ENCODE measurements at places on chromosomes 12 and 14.

- DNase-seq = no peak
Measured at GRCh38 chr12:91561958-91562325, 379.3 kb upstream of the DCN start.

DNA sequence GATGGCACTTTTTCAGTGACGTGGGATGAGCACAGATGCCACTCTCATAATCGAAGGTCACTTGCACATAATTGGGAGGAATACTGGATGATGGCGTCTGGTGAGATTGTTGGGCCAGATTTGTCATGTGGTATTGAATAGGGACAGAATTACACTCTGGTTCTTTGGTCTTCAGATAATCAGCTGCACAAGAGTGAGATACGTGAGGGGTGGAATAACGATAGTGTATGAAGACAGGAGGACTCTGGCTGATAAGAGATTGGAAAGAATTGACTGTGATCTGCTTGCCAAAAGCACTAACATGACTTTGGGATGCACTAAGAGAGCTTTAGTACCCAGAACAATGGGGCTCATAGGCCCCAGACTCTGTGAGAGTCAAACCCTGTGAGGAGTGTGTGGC lies 7.0 kb upstream of the RABGGTA start:
- no peak for DNase-seq

DNA sequence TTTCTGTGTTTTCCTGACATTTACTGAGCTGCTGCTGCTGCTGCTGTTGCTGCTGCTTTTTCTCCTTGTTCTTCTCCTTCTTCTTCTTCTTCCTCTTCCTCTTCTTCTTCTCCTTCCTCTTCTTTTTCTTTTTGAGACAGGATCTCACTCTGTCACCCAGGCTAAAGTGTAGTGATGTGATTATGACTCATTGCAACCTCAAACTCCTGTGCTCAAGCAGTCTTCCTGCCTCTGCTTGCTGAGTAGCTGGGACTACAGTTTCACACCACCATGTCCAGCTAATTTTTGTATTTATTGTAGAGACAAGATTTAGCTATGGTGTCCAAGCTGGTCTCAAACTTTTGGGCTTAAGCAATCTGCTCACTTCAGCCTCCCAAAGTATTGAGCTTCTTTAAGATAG lies 95.8 kb downstream of the TMTC3 start:
- DNase-seq = no peak

GRCh38 chr12:53298164-53298563 lies 1.3 kb upstream of the MYG1 start:
- no peak for DNase-seq

DNA sequence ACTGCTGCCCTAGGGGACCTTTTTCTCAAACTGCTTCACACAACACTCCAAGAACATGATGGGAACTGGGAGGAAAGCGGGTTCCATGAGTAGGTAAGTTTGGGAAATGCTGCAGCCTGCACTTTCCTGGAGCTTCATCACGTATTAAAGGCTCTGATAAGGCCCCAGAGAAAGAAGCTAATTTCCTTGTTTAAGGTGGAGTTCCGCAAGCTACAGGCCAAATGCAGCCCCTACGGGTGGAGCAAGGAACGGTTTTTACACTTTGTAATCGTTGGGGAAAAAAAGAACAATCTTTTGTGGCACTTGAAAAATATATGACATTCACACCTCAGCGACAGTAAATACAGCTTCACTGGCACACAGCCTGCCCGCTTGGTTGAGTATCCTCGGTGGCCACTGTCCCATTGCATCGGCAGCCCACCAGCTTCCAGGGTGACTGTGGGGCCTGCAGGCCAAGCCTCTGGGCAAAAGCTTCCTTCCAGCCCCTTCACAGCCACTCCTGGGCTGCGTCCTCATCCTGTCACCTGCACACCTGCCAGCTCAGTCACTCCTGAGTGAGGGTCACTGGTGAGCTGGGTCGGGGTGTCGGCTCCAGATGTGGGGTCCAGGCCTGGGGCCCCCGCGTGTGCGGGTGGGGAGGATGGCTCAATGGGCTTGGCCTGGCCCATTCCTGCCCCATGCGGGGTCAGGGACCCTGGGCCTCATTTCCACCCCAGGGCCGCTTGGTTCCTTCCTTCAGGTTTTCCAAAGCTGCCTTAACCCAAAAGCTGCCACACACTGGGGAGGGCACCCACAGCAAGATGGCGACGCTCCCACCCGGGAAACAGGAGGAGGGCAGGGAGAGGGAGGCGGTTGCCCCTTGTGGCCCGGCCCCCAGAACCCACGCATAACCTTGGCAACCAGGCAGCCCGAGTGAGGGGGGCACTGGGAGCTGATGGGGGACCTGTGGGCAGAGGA lies 2.4 kb downstream of the AMN start:
- no peak for DNase-seq

GRCh38 chr12:18696971-18697602 lies 40.7 kb downstream of the PLCZ1 start:
- DNase-seq = no peak

GRCh38 chr14:29893989-29894388 lies 33.7 kb downstream of the PRKD1 start:
- no peak for DNase-seq

- no peak for DNase-seq
Measured at GRCh38 chr12:5254703-5255102, 177.2 kb upstream of the NTF3 start.

DNA sequence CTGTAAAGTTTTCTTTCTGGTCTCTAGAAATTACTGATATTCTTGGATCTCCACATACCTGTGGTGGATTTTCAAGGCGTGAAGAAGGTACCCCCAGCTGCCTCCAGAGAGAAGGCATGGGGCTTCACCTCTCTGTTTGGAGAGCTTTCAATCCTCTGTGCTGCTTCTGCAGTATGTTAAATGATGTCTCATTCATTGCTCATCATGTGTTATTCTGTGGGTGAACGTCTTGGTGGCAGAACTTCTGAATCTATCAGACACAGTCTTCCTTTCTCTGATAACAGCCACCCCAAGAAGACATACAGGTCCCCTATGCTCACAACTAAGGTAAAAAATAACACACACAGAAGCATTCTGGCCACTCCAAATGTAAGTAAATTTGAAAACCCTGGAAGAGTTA lies 221.3 kb upstream of the TMEM260 start:
- no peak for DNase-seq

DNA sequence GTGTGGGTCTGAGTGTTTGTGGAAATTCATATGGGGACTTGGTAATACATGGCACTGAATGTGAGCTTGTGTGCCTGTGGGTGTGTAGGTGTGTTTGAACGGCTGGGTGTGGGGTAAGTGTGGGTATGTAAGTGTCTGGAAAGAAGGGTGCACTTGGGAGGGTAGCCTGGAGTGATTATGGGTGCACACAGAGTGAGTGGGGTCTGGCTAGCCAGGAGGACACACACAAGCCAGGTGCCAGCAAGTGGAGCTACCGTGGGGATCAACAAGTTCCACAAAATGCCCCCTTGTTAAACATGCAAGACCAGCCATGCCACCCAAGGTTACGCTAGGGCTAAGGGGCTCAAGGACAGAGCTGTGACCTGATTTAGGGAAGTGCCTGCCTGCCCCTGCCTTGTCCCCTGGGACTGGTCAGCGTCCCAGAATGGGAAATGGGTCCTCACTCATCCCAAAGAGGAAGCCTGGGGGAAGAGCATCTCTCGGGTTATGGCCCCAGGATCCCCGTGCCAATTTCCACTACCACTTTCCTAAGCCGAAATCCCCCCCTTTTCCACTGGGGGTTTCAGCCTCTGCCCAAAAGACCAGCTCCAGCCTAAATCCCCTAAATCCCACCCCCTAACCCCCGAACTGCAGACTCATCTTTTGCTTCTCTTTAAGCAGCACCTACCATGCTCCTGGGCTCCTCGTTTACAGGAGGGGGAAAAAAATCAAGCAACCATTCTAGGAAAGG lies 118.6 kb downstream of the DICER1 start:
- DNase-seq = no peak

DNA sequence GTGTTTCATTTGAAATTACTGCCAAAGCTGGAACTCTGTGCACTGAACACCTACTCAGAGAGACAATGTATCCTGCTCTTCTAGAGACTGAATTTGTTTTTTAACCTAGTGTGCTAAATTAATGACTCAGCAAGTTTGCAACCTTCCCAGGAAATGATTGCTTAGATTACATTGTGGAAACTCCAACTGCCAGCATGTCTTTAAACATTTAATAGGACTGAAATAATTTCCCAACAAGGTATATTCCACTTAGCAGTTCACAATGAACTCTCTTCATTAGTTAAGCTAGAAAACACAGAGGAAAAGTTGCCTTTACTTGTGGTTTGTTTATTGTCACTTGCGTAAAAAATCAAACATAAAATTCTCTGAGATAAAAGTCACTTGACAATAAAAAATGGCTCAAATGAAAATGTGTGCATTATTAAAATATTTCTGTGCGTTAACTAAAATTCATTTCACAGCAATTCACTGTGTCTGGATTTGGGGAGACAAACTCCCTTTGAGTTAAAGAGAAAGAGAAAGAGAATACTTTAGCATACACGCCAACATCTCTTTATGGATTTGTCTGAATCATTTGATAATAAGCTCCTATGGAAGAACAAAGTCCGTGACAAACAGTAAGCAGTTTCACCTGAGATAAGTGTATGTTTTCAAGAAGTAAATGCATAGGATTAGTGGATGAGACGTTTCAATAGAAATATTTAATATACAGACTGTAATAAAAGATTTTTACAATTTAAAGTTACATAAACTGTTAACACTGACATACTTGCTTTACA lies 284.0 kb downstream of the PRKD1 start:
- DNase-seq = no peak

DNA sequence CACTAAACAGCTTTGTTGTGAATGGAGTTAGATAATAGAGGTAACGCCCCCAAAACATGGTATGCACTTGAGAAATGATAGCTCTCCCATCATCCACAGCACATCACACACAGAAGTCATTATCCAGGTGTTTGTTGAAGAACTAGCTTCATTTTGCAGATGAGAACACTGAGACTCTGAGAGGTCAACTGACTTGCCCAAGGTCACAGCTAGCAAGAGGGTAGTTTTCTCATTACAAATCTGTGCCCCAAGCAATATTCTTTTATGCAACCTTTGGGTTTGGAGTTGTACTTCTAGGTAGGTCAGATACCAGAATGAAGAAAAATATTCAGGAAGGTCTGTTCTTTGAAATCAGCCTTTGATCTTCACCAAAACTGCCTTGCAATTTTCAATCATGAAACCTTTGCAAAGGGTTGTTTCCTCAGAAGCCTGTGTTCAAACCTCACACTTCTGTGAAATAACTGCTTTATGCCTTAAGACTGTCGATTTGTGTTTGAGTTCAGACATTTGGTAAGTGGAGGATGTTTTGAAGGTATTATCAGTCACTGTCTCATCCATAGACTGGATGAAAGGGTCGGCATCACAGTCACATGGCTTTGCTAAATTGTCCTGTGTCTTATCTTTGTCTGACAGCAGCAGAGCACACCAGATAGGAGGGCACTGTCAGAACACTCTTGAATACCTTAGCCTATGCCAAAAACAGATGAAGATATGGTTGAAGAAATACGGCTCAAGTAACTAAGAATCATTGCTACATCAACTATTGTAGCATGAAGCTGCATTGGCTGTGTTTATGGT lies 233.2 kb upstream of the BTG1 start:
- no peak for DNase-seq

DNA sequence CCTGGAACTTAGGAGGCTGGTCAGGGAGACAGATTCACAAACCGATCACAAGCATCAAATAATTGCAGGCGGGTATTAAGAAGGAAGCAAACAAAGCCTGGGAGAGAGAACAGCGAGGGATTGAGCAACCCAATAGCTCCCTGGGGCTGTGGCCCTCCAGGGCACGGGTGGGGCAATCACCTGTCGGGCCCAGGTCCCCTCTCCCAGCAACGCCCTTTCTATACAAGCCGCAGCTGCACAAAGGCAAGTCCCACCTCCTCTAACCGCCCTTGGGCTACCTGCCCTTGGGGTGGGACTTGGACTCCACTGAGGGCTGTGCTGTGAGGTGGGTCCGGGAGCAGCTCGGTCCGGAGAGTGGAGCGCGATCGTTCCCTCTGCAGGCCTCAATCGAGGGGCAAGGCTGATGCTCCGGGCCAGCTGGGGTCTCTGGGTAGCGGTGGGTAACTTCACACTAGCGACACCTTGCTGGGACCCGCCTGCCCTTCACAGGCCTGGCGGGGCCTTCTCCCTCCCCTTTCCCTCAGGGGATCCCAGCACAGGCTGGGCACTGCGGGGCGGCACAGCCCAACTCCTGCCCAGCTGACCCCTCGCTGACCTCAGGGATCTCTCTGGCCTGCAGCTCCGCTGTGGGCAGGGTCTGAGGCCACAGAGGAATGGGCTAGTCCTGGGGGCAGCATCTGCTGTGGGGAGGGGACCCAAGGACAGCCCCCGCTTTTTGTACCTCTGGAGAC lies 8.0 kb downstream of the PHB2 start:
- no peak for DNase-seq
